ENCODE measurements at places on chromosomes 11 and 22.

DNA sequence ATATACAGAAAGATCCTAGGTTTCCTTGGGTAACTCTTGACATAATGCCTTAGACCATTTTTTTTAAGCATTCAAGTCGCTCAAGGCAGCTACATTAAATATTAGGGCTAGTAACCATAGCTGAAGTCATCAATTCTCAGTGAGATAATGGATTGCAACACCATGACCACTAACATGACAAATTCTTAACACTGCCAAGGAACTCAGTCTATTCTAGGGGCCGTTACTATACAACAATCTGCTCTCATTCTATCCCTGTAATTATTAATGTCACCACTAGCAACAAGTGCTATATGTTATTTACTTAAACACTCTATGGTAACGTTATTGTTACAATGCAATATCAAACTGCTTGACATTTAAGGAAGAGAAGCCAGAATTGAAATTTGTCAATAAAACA, 3.2 kb upstream of the STK33 start:
- DNase-seq: no peak

- DNase-seq: no peak
Observed at GRCh38 chr11:21179770-21180169, 510.4 kb downstream of the NELL1 start.

GRCh38 chr22:49046546-49047361, 780.9 kb downstream of the BRD1 start:
- DNase-seq: no peak

- DNase-seq: no peak
Observed at GRCh38 chr11:45209891-45210699, 63.7 kb downstream of the PRDM11 start.

GRCh38 chr11:17479284-17480214, 2.9 kb upstream of the ABCC8 start:
- DNase-seq: peak; percentile 2
